ENCODE measurements at places on chromosomes 1 and 21. TPM values are rescaled to one million over a fixed set of nuclear protein-coding genes. Genes with fewer than 3 reads are reported as not detected.

DNA sequence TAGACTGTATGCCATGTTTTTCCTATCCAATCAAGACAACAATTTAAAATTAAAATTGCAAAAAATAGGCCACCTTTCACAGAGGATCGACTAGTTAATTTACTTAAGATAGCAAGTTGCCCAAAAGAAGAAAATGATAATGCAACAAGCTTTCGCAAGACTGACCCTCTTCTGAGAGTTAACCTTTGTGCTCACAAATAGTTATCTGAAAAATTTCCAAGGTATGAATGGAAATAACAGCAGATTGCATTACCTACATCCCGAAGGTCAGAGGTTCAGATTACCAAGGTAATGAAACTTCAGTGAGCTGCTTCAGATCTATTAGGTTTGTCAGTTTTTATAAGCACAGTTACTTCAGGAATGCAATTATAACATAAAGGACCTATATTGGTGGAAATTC is 298.0 kb downstream of the KCTD3 start:
- H3K36me3 ChIP-seq, result no peaks in the 10 kb centered on the region
- H3K4me1 ChIP-seq, result no peaks in the 10 kb centered on the region
- H3K27me3 ChIP-seq, result no peaks in the 10 kb centered on the region
- no peak overlapping the region for H3K27ac ChIP-seq
- DNase-seq, result no peak
- no peak overlapping the region for H3K4me3 ChIP-seq

The FAM151A gene
- not detected for total RNA-seq

The CSF3R gene
- 0.22 TPM for total RNA-seq

The CCDC24 gene
- total RNA-seq, result 4.3 TPM

DNA sequence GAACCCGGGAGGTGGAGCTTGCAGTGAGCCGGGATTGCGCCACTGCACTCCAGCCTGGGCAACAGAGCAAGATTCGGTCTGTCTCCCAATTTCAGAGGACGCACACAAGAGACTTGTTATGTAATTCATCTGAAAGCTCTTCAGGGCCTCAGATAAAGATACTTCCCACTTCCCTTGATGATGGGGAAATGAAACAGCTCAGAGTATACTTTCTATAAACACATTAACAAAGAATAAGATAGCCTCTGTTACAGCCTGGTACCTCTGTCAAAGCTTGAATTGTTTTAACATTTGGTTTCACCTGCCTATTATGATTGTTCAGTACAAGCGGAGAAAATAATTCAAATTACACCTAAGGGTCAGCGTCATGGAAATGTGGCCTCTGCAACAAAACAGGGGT is 622.9 kb upstream of the ADGRL4 start:
- no peak overlapping the region for H3K27ac ChIP-seq
- no peak overlapping the region for H3K4me3 ChIP-seq
- no peaks in the 10 kb centered on the region for H3K4me1 ChIP-seq
- H3K36me3 ChIP-seq, result no peaks in the 10 kb centered on the region
- H3K27me3 ChIP-seq, result no peaks in the 10 kb centered on the region

DNA sequence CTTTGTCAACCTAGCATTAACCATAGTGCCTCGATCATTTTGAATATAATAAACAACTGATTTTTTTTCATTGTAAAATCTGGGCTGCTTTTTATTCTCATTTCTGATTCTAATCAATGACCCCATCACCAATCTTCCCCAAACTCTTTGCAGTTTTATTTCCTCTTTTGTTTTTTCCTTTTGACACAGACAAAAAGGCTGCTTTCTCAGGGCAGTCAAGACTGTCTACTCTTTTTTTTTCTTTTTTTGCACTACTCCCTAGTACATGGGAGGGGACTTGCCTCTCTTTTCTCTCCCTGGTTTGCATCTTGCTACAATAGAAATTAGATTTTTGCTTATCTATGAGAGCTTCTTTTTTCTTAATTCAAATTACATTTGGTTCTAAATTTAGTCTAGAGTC is 987.9 kb downstream of the ADGRL2 start:
- DNase-seq, result no peak
- no peak overlapping the region for H3K27ac ChIP-seq
- no peaks in the 10 kb centered on the region for H3K36me3 ChIP-seq

DNA sequence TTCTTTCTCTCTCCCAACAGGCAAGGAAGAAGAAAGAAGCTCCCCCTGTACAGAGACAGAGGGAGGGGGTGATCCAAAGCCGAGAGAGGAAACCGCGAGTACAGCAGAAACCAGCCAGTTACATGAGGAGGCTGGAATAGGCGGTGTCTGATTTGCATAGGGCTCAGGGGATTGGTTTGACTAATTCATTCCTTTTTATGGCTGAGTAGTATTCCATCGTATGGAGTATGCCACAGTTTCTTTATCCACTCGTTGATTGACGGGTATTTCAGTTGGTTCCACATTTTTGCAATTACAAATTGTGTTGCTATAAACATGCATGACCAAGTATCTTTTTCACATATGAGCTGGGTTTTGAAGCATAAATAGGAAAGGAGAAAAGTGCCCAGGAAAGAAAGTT is 3.4 kb upstream of the GPX7 start:
- no peak for DNase-seq
- no peaks in the 10 kb centered on the region for H3K36me3 ChIP-seq
- H3K4me3 ChIP-seq, result no peak overlapping the region
- H3K4me1 ChIP-seq, result peaks cover 12% of the 10 kb centered on the region
- no peak overlapping the region for H3K27ac ChIP-seq

The PTPRC gene
- 0.20 TPM for total RNA-seq

DNA sequence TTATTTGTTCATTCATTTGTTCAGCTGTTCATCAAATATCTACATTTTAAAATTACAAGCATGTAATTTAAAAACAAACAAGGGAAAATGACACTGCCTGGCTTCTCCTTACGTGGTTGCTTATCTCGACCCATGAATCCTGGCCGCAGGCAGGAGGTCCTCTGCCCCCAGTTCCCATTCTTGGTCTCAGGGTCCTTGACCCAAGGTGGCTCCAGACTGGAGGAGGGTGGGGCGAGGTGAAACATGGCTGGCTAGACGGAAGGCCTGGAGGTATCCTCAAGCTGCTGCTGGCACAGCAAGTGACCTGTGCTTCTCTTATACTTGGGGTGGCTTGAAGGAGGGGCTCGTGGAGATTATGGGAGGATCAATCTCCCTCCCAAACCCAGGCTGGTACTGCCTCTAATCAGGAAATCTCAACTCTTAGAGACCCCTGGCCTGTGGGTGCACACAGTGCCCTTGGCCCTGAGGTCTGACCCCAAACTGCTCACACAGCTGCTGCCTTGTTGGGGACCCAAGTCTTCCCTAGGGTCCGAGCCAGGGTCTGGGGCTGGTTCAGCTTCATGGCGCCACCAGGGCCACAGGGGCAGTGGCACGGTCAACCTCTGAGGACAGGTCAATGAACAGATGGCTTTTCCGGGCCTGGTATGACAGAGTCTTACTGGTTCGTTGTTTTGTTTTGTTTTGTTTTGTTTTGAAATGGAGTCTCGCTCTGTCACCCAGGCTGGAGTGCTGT is 63.7 kb downstream of the SCCPDH start:
- H3K36me3 ChIP-seq, result no peaks in the 10 kb centered on the region
- no peaks in the 10 kb centered on the region for H3K4me1 ChIP-seq
- H3K27ac ChIP-seq, result no peak overlapping the region
- no peaks in the 10 kb centered on the region for H3K27me3 ChIP-seq
- no peak overlapping the region for H3K4me3 ChIP-seq

- H3K27ac ChIP-seq, result no peak overlapping the region
- peaks cover 6% of the 10 kb centered on the region for H3K4me1 ChIP-seq
- H3K27me3 ChIP-seq, result no peaks in the 10 kb centered on the region
- H3K4me3 ChIP-seq, result no peak overlapping the region
These were observed 22.1 kb downstream of the AK2 start for GRCh38 chr1:33014464-33015163.

- H3K4me1 ChIP-seq, result no peaks in the 10 kb centered on the region
- no peaks in the 10 kb centered on the region for H3K27me3 ChIP-seq
- DNase-seq, result peak; percentile 75
These were observed 87.7 kb upstream of the TNFSF4 start for GRCh38 chr1:173294843-173295242.

The RPTN gene
- 0.09 TPM for total RNA-seq

GRCh38 chr21:15533618-15534017 is 196.2 kb upstream of the USP25 start:
- H3K27ac ChIP-seq, result no peak overlapping the region
- no peaks in the 10 kb centered on the region for H3K4me1 ChIP-seq
- DNase-seq, result no peak
- no peaks in the 10 kb centered on the region for H3K27me3 ChIP-seq

Measured in astrocyte (in vitro differentiated cells and primary cell).